ENCODE measurements at places on chromosomes 6 and 20.
A peak's percentile ranks its signal among the peaks of the same experiment; 100 is the strongest.

DNA sequence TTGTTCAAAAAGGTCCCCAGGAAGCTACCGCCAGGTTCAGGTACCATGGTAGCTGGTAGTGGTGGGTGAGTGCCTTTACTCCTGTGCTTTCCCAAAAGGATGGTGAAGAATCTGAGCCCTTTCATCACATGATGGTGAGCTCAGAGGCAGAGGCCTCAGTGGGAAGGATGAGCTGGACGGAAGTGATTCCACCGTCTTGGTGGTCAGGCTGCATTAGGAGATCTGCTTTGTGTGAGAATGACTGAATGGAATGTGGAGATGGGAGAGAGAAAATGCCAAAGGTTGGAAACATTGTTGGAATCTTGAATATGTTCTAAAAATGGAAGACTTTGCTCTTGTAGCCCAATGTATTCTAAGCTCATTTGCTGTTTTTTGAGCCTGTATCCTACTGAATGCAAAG lies 108.1 kb upstream of the SCP2D1 start:
- DNase-seq: no peak

DNA sequence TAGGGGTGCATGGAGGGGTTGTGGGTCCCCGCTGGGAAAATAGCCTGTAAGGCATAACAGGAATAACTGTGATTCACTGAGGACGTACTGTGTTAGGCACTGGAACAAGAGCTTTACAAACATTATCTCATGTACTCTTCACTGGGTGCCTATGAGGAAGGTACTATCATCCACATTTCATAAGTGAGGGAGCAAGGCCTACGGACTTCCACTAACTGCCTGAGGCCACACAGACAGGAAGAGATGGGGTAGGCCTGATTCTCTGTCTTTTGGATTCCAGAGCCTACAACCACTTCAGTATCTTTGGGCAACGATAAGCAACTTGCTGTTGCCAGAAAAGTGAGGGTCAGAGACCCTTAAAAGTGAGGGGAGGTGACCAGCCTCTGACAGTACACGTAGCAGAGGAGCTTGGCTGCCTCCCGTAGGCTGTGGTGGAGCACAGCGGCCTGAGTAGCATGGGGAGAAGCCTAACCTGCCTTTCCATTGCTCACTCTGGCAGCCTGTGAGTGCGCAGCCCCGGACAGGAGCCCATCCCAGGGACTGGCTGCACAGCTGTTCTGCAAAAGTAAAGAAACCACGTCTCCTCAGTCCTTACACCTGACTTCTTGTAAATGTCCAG lies 30.4 kb downstream of the PSMB1 start:
- no peak for DNase-seq

DNA sequence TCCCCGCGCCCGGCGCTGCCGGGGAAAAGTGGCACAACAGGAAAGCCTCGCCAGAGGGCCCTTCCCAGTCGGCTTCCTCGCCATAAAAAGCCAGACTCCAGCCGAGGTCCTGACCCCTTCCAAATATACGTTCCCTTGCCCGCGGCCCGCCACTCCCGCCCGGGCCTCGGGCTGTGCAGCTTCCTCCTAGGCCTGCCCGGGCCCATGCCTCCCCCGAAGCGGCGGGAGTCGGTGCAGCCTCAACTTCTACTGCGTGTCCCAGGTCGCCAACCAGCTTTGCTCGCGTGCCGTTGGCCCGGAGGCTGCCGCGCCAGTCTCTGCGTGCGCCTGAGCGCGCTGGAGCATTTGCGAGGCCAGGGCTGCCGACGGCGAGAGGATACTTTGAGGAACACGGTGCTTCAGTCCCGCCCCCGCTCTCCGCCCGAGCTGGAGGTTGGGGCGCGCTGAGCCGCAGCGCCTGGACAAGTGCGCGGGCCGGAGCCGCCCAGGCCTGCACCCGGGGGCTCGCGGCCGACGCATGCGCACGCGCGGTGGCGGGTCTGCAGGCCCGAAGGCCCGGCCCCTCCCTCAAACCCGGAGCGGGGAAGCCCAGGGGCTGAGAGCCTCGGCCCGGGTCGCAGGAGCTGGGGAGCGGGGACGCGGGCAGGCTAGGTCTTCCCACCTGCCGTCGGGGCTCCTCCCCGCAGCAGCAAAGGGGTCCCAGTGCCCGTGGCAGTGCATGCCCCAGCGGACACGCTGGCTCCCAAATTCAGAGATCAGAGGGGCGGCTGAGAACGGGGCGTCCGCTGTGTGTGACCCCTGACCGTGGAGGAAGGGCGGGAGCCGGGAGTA lies 10.2 kb downstream of the FOXC1 start:
- DNase-seq: no peak

GRCh38 chr6:16434885-16435284 lies 196.5 kb downstream of the GMPR start:
- no peak for DNase-seq

DNA sequence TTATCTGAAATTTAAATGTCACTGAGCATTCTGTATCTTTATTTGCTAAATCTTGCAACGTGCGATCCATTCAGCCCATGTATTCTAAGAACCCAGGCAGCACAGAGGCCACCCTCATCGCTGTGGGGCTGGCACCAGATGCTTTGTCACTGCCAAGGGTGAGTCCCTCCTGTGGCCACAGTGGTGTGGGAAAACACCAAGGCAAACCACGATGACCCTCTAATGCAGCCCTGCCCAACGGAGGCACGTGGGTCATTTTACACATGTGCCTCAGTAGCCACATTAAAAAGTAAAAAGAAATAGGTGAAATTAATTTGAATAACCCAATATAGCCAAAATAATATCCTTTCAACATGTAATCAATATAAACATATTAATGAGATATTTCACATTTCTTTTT lies 221.7 kb downstream of the UNC5CL start:
- DNase-seq: no peak

- DNase-seq: no peak
These were observed 882.0 kb downstream of the TFAP2A start for GRCh38 chr6:9532621-9533557.

- DNase-seq: no peak
These were observed 61.1 kb upstream of the ZFP64 start for GRCh38 chr20:52252664-52253063.

GRCh38 chr6:12293931-12294807 lies 4.0 kb downstream of the EDN1 start:
- no peak for DNase-seq

GRCh38 chr20:11232896-11233295 lies 559.1 kb upstream of the JAG1 start:
- DNase-seq: no peak

- no peak for DNase-seq
These were observed 30.2 kb upstream of the FOXP4 start for GRCh38 chr6:41515995-41516394.

GRCh38 chr20:44028868-44029847 lies 114.5 kb downstream of the TOX2 start:
- DNase-seq: no peak

DNA sequence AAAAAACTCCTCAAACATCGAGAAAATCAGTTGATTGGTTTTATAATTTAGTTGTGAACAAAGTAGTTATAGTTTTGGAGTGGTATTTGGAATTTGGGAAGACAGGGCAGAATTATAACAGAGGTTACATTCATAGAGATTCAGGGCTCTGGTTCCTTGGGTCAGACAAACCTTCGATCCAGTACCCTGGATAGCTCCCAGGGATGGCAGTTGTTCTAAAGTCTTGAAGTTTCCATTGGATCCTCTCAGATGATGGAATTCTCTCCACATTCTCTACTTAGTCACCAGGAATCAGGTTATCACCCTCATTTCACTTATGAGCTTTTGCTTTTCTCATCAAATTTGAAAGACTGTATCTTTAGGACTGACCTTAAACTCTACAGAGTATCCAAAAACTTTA lies 285.1 kb downstream of the CENPW start:
- no peak for DNase-seq

DNA sequence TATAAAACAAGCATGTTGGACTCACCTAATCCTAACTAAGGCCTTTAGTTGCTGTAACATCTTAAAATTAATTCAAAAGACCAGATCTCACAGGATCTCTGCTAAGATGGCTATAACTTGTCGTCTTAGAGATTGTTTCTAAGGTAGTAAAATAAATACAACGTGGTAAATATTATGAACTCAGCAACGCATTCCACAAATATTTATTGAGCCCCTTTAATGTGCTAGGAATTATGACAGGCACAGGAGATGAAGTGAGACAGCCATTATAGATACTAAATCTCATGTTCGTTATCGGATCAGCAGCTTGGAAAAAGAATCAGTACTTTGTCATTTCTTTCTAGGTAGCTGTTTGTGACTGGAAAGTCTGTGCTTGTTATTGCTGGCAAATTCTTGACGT lies 20.9 kb upstream of the MCM3 start:
- DNase-seq: no peak

GRCh38 chr6:146910611-146911010 lies 293.6 kb upstream of the STXBP5 start:
- DNase-seq: no peak

- DNase-seq: peak; percentile 84
These were observed 18.6 kb downstream of the ANKRD60 start for GRCh38 chr20:58209652-58210397.

DNA sequence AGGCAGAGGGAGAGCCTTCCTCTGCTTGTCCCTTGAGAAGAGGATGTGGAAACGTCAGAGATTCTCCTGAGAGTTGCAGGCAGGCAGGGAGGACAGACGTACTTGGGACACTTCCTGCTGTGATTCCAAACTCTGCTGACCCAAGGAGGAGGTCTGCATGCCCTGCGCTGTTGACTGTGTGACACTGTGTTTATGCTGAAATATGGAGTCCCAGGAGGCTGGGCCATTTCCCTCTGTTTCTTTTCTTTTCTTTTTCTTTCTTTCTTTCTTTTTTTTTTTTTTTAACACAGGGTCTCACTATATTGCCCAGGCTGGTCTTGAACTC lies 63.5 kb upstream of the BHLHE23 start:
- DNase-seq: no peak

- DNase-seq: no peak
These were observed 213.1 kb upstream of the STXBP5 start for GRCh38 chr6:146990821-146991798.

Data from CD4-positive, alpha-beta T cell treated with Interleukin-1 beta for 1 hour (primary cell).